ENCODE measurements at places on chromosomes 16 and 17.

- no peak for DNase-seq
Measured at GRCh38 chr17:59753522-59754467, 46.3 kb downstream of the VMP1 start.

DNA sequence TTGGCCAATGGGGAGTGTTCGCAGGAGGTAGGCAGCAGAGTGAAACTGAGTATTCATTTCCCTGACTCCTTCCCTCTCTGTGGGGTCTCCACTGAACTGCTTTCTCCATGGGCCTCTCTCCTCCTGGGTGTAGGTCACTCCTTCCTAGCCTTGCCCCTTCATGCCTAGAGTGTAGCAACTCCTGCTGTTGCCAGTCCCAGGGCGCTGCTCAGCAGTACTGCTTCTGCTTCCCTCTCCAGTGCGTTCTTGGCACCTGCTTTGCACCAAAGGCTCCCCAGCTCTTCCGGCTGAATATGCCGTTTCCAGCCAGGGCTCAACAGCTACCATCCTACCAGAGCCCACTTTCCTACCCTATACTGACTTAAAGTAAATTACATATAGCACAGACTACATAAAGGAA is 92.2 kb downstream of the MAF start:
- DNase-seq = no peak

DNA sequence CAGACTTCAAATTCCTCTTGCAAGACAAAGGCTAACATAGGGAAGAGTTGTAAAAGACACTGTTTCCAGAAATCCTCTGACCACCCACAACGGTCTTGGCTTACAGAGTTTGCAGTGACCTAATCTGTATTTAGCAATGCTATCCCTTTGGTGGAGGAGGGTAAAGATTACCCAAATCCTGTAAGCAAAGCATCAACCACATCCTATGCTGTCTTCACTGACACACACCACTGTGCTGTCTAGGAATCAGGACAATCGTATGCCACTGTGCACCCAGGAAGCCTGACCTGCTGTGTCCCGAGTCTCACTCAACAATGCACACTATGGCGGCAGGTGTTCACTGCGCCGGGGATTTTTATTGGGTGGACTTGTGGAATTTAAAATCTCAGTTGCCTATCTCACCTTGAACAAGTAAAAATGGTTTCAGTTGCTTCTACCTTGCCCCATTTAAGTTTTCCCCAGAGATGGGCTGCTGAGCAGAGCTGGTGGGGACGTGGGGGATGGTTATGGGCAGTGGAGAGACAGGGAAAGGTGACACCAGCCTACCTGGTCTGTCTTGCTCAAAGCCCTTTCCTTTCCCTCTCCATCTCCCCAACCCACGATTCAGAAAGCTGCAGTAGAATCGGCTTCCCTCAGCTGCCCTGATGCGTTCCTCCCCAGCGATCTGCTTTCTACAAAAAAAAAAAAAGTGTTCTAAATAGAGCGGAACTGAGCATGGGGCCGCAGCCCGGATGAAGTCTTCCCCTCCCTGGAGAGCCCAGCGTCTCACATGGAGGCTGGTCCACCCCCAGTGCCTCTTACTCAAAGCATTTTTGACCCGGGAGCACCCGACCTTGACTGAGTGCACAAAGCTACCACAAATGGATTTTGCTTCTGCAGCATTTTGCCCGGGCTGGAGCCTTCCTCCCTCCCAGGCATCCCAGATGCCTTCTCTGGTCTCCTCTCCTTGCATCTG is 271.5 kb downstream of the SOX9 start:
- DNase-seq = no peak

- DNase-seq = no peak
Measured at GRCh38 chr16:12942861-12943260, 41.5 kb downstream of the SHISA9 start.

DNA sequence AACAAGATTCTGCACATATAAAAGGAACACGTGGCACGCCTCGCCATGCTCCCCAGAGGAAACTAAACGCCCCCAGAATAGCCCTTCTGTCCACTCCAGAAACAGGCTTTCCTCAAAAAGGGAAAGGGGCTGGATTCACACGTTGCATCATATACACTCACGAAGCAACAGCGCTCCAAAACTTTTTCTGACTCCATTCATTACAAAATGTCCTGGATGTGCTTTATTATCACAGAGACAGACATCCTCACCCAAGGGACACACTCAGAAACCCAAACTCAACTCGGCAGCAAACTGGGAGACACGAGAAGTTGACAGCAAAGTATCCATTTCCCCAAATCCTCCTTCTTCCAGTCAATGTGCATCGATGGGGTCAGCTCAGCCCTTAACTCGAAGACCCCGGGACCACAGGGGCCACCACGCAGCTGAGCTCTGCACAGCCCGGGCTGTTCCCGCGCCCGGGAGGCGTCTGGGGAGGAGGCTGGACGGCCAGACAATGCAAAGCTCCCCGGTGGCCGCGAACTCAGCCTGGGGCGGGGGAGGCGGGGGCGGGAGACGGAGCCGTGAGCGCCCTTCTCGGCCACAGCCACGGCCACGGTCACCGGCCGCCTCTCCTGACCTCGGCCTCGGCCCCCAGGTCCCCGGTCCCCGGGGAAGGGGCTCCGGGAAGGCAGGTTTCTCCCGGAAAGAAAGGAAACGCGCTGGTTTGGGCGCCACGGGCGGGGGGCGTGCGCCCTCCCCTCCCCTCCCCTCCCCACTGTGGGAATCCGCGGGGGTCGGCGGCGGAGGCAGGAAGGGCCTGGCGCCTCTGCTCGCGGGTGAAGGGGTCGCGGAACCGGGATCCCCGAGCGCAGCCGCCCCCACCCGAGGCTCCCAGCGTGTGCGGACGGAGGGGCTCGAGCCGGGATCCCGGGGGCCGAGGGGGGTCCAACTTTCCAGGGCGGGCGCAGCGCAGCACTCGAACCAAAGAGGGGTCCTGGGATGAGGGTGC is 1.2 kb downstream of the NXN start:
- no peak for DNase-seq

GRCh38 chr16:49362230-49362629 is 11.4 kb upstream of the C16orf78 start:
- DNase-seq = no peak

GRCh38 chr17:70119983-70120382 is 45.0 kb downstream of the KCNJ16 start:
- no peak for DNase-seq

DNA sequence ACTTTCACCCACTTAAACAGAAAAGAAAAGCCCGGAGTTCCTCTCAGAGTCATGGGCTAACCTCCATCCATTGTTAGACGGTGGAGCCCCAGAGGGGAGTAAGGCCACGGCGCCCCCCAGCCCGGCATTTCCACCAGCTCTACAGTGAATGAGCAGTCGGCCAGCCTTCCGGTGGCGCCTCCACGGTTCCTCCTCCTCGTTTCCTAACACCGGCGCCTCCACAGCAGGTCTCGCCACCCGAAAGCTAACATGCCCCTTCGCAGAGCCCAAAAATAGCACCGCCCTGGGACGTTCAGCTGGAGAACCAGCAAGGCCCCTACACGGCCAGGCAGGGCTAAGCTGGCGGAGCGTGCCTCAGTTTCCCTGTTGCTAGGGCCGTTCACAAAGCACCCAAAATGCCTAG is 858 bp downstream of the MMD start:
- peak; percentile 42 for DNase-seq

- no peak for DNase-seq
Measured at GRCh38 chr17:42908872-42909700, 8.5 kb downstream of the G6PC1 start.

GRCh38 chr17:9329251-9329921 is 246.2 kb downstream of the STX8 start:
- no peak for DNase-seq

DNA sequence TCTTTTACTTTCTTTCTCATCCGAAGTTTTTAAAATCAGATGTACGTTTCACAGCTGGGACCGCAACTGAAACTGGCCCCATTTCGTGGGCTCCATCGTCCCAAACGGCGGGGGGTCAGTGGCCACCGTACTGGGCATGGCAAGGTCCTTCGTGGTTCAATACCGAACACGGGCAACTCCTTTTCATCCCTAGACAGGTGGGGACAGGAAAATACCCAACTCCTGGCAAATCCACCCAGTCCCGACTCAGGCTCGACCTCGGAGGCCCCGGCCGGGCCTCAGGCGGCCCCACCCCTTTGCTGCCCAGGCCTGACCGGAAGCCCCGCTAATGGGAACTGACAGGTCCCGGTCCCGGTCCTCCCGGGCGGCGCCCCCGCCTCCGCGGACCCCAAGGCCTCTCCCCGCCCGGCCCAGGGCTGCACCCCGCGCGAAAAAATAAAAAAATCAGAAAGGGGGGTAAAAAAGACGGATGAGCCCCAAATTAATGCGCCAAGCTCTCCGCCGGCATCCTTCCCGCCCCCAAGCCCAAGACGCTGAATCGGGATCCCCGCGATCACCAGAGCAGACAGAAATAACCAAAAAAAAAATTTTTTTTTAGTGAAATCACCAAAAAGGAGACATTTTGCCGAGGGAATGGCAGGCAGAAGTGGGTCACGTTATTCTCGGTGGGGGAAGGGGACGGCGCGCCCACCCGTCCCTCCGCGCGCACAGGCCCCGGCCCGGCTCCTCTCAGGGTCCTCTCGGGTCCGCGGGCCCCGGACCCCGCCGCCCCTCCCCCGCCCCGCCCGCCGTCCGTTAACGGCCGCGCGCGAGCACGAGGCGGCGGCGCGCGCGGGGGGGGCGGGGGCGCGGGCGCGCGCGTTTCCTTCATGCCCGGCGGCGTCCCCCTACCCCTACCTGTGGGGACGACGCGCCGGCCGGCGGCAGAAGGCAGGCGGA is 562 bp downstream of the ZC3H7A start:
- peak; percentile 17 for DNase-seq

DNA sequence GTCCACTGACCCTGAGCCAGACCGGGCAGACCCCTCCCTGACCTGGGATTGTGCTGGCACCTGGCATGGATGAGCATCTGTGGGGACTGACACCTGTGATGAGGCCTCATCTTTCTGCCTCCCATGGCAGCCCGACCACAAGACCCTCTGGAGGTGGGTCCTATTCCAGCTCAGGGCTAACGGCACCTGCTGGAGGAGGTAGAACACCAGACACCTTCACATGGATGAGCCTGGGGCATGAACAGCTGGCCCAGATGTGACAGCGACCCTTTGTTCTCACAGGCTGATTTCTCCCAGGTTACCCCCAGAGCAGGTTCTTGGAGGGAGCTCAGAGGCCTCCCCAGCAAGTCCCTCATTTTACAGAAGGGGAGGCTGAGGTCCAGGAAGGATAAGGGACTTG is 46.4 kb upstream of the PIK3R6 start:
- no peak for DNase-seq

DNA sequence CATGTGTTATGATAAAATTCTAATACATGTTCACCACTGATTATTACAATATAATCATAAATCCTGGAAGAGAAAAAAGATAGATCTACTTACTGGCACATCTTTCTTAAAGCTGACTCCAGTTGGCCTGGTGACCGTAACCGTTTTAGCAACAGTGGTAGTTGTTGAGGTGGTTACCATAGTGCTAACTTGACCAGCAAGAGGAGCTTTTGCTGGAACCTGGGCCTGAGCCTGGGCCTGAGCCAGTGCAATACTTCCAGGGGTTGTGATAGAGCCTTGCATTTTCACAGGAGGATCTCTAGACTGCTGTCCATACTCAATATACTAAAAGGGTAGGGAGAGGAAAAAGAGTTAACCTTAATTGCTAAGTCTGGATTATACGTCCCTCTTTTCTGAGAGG is 36.2 kb downstream of the SETD6 start:
- no peak for DNase-seq

GRCh38 chr17:65561452-65562205 is at the start of gene AXIN2:
Gene AXIN2, minus strand, starts transcription at chr17:65561648. Its CDS starts 3,028 bp downstream, at chr17:65558620.
- peak; percentile 82 for DNase-seq

DNA sequence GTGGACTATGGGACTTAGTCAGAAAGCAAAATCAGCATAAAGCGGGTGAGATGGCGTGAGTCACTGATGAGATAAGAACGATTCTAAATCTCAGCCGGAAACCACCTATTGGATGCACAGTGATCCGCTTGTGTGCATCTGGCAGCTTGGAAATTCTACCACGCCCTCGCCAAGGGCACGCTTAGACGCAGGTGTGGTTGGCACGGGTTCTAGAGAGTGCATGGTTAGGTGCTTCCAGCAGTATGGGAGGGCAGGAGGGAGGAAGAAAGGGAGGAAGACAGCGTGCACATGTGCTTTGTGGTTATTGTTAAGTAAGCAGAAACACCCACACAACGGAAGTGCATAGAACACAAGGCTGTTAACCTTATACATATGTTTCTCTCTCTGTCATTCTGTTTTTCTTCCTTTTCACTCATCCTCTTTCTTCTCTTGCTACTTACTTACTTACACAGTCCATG is 374.0 kb upstream of the ASIC2 start:
- DNase-seq = no peak

All from stimulated activated CD4-positive, alpha-beta T cell treated with anti-CD3 and anti-CD28 coated beads, Interleukin-12 subunit alpha, Interleukin-12 subunit beta, amount 100 ng/mL, for 4 hours (primary cell).